ENCODE measurements at places on chromosomes 5 and 9. TPM values are rescaled to one million over a fixed set of nuclear protein-coding genes. Genes with fewer than 3 reads are reported as not detected.

- peak; percentile 38 for DNase-seq
Observed at GRCh38 chr5:154483654-154484392, 5.8 kb upstream of the HAND1 start.

DNA sequence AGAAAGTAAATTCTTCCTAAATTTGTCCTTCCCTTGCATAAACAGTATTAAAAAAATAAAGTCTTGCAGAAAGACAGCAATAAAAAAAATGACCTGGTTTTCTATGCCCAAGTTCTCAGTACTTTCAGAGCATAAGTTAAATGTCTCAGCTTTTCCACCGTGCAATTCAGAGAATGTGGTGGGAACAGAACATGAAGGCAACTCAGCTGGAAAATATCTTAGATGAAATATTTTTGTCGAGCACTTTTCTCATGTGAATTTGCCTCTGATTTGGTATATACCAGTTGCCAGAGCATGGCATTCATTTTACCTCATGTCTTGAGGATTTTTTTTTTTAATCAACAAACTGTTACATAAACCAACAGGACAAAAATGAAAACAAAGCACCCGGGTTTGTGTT, 176.1 kb downstream of the CETN3 start:
- no peak for DNase-seq

DNA sequence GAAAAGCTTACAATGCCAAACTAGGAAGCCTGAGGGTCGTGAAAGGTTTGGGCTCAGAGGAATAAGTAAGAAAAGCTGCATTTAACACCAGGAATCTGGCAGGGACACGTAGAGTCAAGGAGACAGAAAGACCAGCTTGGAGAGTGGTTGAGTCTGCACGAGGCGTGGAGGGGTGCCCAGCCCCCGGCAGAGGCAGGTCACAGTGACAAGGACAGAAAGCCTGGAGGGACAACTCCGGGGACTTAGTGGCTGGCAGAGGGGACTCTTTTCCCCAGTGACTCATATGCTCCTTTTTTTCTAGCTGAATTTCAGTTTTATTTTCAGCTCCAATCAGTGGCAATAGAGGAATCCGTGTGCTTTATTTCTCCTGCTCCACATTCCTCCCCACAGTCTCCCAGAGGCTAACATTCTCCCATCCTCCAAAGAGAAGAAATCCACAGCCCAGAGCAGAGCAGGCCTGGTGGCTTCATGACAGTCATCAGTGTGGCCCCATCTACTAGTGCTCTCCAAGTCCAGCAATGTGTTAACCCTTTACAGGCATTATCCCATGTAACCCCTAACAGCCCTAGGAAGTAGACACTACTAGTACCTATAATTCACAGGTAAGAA, 80.7 kb downstream of the KCNIP1 start:
- no peak for DNase-seq

The PCA3 gene
- 0.56 TPM for polyA plus RNA-seq

The ACER2 gene
- polyA plus RNA-seq, result 0.99 TPM

The NEURL1B gene
- polyA plus RNA-seq, result 38.2 TPM

DNA sequence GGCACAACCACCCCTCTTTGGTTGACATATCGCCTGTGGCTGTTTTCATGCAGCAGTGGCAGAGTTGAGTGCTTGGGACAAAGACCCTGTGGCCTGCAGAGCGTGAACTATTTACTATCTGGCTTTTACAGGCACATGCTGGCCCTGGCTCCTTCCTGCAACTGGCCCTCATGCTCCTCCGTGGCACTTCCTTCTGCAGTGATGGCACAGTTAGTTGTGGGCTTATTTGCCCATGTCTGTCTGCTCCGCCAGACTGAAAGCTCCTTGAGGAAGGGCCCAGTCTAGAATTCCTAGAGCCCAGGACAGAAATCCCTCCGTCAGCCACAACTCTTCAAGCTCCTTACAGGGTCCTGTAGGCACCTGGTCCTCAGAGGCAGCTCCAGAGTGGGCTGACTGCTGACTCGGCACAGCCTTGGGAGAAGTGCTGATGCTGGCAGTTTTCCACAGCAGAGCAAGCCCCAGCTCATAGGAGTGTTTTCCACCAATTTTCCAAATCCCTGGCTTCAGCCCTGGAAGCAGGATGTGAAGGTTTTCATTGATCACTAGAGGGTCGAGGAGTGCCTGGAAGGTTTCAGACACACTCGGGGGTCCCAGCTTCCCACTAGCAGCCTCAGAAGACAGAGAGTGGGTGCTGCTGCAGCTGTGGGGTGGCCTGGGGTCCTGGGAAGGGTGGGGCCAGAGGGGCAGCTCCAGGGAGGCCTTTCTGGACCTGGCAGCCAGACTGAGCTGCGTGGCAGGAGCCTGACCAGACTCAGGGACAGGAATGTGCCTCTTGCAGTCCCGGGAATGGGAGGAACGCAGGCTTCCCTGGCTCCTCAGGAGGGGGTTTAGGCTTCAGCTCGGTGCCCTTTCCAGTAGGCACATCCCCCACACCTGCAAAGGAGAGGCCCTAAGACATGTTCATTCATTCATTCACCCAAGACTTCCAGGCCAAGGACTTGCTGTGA, 56.5 kb upstream of the ANGPTL2 start:
- no peak for DNase-seq

The CDO1 gene
- 20.9 TPM for polyA plus RNA-seq

The ALDH1A1 gene
- polyA plus RNA-seq, result 31.9 TPM

DNA sequence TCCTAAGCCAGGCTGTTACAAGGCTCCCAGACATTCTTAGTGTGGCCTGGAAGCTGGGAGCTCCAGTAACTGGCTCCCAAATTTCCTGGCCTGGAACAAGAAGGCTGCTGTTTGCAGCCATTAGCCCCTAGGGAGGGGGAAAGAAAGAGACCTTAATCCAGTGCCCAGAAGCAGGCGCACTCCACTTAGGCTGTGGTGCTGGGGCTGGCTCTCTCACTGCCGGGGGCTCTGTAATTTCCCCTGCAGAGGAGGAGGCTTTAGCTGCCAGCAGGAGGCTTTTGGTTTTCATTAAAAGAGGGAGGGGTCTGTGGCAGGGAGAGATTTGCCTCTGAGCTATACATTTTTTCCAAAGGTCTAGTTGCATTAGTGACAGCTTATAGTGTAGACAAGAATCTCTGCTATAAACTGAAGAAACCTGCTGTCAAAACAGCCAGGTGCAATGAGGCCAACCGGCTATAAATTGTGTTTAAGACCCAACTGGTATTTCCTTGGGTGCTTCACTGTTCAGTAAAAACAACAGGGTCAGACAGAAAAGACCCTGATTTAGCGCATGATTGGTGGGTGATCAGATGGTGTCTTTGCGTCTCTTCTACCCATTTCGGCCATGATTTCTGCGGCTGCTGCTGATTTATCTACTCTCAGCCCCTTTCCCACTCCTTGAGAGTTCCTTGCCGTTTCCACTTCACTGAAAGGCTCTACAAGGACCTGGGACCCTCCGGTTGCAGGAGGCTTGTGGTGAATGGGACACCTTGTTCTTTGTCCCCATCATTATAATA, 254.6 kb downstream of the AOPEP start:
- DNase-seq, result no peak

The SLC36A3 gene
- not detected for polyA plus RNA-seq

The FABP6 gene
- polyA plus RNA-seq, result not detected

GRCh38 chr5:68464424-68464823, 248.9 kb downstream of the PIK3R1 start:
- no peak for DNase-seq

- no peak for DNase-seq
Observed at GRCh38 chr9:4781408-4781807, 11.3 kb upstream of the RCL1 start.

GRCh38 chr5:77768978-77769377, 7.2 kb downstream of the TBCA start:
- DNase-seq, result no peak

DNA sequence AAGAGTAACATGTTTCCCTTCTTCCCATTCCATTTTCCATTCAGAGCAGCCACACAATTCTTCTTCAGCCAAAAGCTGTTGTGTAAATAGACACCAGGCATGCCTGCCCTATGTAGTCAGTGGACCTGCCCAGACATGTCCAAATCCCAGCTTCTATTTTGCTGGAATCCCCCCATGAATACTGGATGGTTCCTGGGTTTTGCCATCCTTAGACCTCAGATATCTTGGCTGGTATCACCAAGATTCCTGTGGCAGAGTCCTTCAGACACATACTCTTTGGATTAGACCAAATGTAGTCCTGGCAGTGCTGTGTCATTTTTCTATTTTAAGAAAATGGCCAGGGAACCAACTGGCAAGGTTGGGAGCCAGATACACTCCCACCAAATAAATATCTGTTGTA, 10.3 kb downstream of the FST start:
- peak; percentile 33 for DNase-seq

DNA sequence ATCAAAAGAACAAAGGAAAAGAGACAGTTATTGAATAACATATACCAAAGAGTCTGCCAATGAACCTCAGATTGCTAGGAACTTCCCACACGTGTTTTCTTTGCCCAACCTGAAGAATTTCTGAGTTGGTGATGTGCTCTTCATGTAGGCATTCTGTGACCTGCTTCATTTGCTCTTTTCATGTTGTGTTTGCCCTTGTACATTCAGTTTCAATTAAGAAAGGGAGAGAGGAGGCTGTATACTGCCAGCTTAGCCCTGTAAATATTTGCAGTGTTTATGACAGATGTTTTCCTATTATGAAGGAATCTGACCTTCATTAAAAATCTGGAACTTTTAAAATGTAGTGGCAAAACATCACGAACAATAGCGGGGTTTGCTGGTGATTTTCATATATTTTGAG, 168.5 kb downstream of the GAS1 start:
- DNase-seq, result no peak

DNA sequence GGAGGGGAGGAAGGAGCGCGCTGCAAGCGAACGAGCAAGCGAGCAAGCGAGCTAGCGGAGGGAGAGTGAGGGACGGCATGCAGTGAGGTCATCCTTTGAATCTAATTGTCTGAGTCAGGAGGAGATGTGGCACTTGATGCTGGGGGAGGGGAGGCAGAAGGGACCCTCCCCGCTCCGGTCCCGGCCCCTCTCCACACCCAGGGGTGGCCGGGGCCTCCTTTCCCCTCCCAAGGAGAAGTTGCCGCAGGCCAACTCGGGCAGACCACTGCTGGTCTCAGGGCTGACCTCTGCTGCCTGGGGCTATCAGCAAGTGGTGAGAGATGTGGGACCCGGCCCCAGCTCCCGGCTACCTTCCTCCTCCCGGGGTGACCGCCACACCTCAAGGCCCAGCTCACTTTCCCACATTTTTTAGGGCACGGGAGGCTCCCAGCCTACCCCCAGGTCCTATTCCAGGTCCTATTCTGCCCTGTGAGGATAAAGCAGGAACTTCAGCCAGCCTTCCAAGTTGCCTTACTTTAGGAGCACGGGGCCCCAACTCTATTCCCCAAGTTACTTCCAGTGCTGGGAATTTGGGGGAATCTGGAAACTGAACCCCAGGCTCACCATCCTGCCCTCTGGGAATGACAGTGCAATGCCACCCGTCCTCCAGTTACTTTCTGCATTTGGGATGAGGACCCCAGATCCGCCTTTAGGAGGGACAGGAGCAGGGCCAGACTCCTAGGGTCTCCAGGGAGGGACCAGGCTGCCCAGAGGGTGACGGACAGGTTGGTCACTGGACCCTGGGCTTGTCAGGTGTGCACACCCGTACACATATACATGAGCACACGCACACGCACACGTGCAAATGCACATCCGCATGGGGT, 11.1 kb downstream of the CNTFR start:
- no peak for DNase-seq

DNA sequence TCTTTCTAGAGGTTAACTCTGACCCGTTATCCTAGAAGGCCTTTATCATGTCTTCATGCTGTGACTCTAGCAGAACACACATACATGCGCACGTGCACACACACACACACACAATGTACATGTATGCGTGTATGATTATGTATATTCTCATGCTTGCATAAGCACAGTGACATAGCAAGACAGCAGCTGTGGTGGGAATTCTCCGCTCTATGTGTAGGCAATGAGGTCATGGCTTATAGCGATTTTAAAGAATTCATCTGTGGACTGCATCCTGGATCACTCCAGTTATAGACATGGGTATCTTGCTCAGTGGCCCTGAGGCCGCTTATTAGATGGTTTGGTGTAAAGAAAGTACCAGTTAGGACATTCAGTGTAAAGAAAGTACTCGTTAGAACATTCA, 106.2 kb downstream of the FBXL7 start:
- no peak for DNase-seq

- no peak for DNase-seq
Observed at GRCh38 chr5:127595484-127596368, 53.2 kb upstream of the CTXN3 start.

GRCh38 chr9:21570643-21571275, 88.6 kb upstream of the IFNE start:
- no peak for DNase-seq

GRCh38 chr9:127113191-127113972, 9.1 kb downstream of the ANGPTL2 start:
- DNase-seq, result no peak

DNA sequence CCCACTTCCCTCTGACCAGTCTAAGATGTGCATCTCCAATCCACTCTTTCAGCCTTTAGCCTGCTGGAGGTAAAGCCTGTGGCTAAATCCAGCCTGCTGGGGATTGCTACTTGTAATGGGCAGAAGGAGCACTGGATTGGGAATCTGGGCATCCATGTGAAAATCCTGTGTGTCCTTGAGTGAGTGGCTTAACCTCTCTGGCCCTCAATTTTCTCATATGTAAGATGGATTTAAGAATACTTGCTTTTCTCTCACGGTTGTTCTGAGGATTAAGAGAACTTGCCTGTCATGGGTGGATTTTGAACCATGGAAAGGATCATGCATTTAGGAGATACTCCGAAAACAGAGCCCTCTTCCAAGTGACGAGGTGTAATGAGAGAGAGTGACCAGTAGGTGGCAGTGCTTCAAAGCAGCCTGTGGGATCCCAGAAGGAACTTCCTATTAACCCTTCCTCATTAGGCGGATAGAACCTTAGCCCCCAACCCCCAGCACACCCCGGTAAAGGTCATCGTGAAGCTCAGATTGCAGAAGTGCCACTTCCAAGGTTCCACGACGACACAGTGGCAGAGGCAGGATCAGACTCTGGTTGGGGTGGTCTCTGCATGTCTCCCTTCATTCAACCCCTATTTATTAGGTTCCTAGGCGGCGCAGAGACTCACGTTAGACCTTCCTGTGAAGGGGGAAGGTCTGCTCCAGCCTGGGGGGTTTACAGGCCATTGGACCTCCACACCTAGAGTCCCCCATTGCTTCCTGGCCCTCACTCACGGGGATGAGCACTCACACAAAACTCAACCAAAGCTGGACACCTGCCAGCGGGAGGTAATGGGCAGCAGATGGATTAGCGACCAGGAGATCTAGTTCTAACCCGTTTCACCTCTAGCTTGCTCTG, 68.7 kb upstream of the ZNF618 start:
- DNase-seq, result peak; percentile 48

GRCh38 chr9:74771262-74771585, 116.5 kb downstream of the TRPM6 start:
- no peak for DNase-seq

The PCDHB4 gene
- polyA plus RNA-seq, result 3.6 TPM
